NCI-H1105 treated with DMSO at 0.1 percent for 48 hours (cell line): ENCODE measurements at places on chromosomes 7 and 10.

DNA sequence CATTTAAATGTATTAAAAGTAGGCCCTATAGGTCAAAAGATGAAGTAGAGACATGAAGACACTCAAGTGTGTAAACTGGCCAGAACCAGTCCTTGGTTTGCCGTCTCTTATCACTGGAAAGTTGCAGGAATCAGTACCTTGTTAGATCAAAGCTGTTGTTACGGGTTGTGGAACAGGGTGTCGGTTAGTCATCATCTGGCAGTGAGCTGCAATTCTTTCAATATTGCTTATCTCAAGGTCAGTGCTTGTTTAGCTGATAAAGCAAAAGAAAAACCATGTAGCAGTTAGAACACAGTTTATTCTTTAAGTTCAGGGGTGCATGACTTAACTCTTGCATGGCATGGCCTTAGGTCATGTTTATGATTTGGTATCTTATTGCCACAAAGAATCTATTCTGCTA lies 10.0 kb upstream of the SLC13A1 start:
- DNase-seq: no peak

GRCh38 chr7:18685971-18686370 lies 190.4 kb downstream of the HDAC9 start:
- DNase-seq: no peak

- DNase-seq: no peak
These were observed 5.8 kb upstream of the MOGAT3 start for GRCh38 chr7:101206665-101207042.

- DNase-seq: no peak
These were observed 71.8 kb downstream of the AFAP1L2 start for GRCh38 chr10:114332301-114333192.

- DNase-seq: no peak
These were observed 58.0 kb upstream of the IL6 start for GRCh38 chr7:22668971-22669401.

- no peak for DNase-seq
These were observed 295.4 kb upstream of the FZD8 start for GRCh38 chr10:35937546-35937945.

DNA sequence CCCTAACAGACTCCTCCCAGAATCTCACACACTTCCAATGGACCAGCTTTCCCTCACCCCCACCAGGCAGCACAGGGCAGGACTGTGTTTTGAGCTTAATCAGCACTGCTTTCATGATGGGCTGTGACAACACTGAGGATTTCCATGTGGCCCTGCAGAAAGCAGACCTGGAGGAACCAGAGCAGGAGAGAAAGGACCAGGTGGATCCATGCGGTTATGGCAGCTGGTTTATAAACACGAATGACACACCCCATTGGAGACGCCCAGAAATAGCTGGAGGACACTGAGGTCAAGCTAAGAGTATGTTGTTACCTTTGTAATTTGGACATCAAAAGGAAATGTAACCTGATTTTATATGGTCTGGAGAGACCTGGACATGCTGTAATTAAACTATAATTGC lies 31.7 kb upstream of the HERPUD2 start:
- DNase-seq: no peak

DNA sequence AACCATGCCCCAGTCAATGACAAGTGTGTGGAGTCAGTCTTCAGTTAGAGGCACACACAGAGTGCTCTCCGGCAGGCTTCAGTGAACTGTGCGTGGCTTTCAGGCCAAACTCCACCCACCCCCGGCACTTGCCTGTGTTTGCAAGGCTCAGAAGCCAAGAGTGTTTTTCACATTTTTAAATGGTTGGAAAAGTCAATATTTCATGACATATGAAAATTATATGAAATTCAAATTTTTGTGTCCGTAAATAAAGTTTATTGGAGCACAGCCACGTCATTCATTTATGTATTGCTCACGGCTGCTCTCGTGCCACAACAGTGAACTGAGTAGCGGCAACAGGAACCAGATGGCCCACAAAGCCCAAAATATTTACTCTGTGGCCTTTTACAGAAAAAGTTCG lies 104.7 kb downstream of the SFMBT2 start:
- no peak for DNase-seq

GRCh38 chr10:80522756-80523363 lies 14.8 kb upstream of the SH2D4B start:
- no peak for DNase-seq

DNA sequence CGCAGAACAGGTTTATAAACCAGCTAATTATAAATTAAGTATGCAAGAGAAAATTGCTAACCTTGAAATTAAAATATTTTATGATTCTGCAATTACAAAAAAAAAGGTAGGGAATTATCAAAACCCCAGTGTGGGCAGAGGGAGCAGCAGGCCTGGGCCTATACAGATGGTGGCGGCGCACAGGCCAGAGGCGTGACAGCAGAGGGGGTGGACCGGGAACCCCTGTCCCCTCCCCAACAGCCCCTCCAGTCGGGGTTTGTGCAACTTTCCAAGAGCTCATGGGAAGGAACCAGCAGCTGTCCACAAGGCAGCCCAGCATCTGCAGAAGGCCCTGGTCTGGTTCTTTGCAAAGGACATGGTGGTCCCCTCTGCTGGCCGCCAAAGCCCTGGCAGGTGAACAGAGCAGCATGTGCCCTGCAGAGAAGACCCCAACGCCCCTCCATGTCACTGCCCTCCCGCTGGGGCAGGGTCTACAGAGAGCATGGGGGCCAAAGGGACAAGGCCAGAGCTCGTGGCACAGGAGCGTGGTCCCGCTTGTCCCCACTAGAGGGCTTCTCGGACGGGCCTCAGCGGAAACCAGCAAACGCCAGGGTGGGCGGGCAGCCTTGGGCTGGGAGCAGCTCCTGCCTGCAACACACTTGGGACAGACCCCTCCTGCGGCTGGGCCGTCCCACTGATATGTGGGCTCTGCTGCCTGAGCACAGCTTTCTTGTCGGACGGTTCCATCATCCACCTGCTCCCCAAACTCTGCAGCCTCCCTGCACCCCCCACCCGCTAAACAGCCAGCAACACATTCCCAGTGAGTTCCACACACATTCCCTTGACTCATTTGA lies 75.1 kb downstream of the EBF3 start:
- no peak for DNase-seq

DNA sequence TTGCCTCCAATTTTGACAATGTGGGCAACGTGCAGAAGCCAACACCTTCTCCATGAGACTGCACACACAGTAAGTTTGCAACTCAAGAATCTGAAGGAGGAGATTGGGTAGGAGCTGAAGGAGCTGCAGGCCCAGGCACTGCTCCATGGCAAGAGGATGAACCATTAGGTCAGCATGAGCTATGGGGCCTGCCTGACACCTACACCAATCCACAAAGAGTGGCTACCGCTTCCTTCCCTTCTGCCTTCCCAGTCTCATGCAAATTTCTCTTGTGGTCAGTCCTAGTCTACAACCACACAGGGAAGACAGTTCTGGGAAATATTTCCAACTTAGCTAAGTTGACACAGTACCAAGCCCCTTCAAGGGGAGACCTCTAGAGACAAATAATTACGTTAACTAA lies 142.0 kb upstream of the ADO start:
- no peak for DNase-seq

- no peak for DNase-seq
These were observed 13.5 kb downstream of the CREM start for GRCh38 chr10:35140126-35140525.

- DNase-seq: peak; percentile 26
These were observed 1.5 kb upstream of the FAM53B start for GRCh38 chr10:124745673-124746072.

GRCh38 chr7:133861876-133862275 lies 265.3 kb upstream of the LRGUK start:
- no peak for DNase-seq

DNA sequence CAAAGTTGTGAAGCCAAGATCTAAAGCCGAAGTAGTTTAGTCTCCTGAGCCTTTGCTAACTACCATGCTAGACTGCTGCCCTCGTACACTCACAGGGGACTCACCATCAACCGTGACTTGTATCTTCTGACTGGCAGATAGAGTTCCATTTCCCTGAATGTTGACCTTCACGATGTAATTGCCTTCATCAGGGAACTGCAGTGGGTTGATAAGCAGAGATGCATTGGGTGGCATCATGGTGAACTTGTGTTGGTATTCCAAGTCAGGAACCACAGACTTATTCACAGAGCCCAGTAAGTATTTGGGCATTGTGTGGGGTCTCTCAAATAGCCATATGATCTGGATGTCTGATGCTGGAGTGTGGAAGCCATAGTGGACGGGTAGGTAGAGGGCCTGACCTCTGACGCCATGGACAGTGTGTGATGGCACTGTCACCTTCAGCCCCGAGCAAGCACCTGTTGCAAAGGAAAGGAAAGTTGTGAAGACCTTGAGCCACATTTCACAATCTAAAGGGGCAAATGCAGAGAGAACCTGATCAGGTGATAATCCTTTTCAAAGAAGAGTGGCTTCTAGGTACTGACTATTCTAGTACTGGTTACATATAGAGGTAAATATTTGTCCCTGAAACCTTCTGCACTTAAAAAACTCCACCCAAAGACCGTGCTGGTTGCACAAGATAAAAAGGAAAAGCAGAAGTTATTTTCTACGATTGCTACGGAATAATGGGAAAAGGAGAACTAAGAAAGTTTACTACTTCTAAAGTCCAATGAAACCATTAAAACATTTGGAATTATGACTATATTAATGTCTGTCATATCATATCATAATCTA lies 7.1 kb downstream of the HEPACAM2 start:
- no peak for DNase-seq

GRCh38 chr10:6020826-6021225 lies 41.3 kb downstream of the IL2RA start:
- no peak for DNase-seq

GRCh38 chr7:40714363-40715052 lies 579.7 kb downstream of the SUGCT start:
- DNase-seq: no peak

DNA sequence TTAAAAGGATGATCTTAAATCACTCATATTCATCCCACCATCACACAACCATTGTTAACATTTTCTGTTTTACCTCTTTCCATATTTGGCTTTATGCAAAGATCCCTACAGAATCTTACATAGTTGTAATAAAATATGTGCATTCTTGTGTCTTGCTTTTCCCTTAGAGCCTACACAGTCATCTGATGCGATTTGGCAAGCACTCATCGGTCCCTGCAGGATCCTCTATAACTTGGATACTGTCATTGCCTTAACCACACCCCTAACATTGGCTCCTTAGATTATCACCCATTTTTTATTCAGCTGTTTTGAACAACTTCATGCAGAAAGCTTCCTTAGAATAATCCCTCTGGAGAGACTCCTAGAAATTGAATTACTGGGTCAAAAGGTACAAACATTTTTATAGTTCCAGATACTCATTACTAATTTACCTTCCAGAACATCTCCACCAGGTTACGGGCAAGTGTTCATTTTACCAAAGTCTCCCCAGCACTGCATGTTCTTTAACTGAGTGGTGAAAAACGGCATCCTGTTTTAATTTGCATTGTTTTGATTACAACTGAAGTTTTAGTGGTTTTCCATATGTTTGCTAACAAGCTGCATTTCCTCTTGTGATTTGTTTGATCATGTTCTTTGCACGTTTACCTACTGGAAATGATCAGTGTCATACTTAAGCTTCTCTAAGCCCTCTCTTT lies 268.3 kb downstream of the GRID1 start:
- no peak for DNase-seq

- no peak for DNase-seq
These were observed 403.4 kb upstream of the KLF6 start for GRCh38 chr10:4188406-4188805.

GRCh38 chr7:29639886-29640595 lies 76.4 kb downstream of the PRR15 start:
- DNase-seq: peak; percentile 86

- DNase-seq: peak; percentile 35
These were observed 890.0 kb downstream of the GRM8 start for GRCh38 chr7:126362746-126363145.

- DNase-seq: peak; percentile 17
These were observed 55.8 kb downstream of the CLRN3 start for GRCh38 chr10:127836966-127837365.

- DNase-seq: peak; percentile 58
These were observed 72.0 kb upstream of the TES start for GRCh38 chr7:116138202-116138801.

- no peak for DNase-seq
These were observed 256.7 kb downstream of the KLF6 start for GRCh38 chr10:3528271-3528670.

DNA sequence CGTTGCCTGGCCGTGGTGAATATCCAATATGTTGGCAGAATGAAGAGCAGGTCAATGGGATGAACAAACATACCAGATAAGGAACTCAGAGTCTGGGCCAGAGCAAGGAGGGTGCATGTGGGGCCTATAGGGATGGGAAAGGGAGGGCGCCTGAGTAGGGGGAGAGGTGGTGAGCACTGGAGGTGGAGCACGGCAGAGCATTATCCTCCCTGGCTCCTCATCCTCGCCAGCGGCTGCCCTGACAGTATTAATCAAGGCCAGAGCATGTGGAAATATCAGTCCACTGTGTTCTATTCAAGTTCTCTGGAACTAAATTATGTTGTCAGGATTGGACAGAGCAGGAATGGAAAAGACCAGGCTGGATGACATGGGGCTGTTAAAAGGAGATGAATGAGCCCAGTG lies 254.8 kb upstream of the ZMIZ1 start:
- no peak for DNase-seq

GRCh38 chr7:114944745-114945625 lies 23.1 kb downstream of the MDFIC start:
- DNase-seq: no peak

DNA sequence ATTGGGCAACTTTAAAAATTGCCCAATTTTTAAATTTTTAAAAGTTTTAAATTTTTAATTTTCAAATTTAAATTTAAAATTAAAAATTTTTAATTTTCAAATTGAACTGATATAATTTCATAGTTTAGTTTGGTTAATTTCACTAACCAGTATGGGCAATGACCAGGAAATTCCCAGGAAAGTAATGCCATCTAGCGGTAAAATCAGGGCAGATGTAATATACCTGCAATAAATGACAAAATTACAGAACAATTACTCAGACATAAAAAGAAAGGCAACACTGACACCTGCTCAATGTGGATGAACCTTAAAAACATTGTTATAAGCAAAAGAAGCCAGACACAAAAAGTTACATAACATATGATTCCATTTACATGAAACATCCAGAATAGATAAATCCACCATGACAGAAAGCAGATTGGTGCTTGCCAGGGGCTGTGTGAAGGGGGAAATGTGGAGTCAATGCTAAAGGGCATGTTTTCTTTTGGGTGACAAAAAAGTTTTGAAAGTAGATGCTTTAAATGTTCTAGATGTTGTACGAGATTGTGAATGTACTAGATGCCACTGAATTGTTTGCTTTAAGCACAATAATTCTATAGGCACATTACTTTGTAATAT lies 28.6 kb upstream of the SLC16A12 start:
- DNase-seq: peak; percentile 56

DNA sequence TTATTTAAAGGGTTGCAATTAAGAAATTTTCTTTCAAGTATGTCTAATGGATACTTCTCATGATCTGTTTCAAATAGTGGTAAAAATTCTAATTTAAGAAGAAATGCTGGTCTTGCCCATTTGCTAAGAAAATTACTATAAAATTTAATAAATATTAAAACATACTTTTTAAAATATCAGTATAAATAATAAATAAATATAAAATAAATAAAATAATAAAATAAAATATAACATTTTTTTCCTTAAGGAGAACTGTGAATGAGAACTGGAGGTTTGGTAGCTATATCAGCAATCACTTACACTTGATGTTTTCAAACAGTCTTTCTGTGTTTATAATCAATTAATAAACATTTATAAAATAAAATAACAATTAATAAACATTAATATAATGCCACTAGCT lies 266.1 kb downstream of the HGF start:
- DNase-seq: no peak
